ENCODE measurements at places on chromosomes 12 and 14. TPM values are rescaled to one million over a fixed set of nuclear protein-coding genes. Genes with fewer than 3 reads are reported as not detected.

Gene TAS2R14
- 2.1 TPM for total RNA-seq

Gene WNT1
- not detected for total RNA-seq

Gene GPR65
- 0.17 TPM for total RNA-seq

Gene LALBA
- not detected for total RNA-seq

Gene PTPN6
- total RNA-seq, result 0.26 TPM

Gene MYO1A
- total RNA-seq, result 0.26 TPM

Gene MORN3
- 0.77 TPM for total RNA-seq

Gene GALNT9
- total RNA-seq, result 0.51 TPM

Gene P2RX2
- total RNA-seq, result not detected

Gene ARL6IP4
- total RNA-seq, result 157 TPM

Gene CLEC2B
- 15.7 TPM for total RNA-seq

Gene MYF6
- total RNA-seq, result under 0.01 TPM

Gene NOS1
- total RNA-seq, result under 0.01 TPM

Gene KRT78
- not detected for total RNA-seq

Gene NTN4
- total RNA-seq, result 28.6 TPM

Gene SELPLG
- 0.51 TPM for total RNA-seq

Gene ORAI1
- 8.1 TPM for total RNA-seq

Data from fibroblast of lung (primary cell).